Hematopoietic multipotent progenitor cell treated with erythropoietin and hydrocortisone succinate and interleukin-3 and kit ligand, for 15 days (in vitro differentiated cells): ENCODE measurements at places on chromosomes 4 and X.

DNA sequence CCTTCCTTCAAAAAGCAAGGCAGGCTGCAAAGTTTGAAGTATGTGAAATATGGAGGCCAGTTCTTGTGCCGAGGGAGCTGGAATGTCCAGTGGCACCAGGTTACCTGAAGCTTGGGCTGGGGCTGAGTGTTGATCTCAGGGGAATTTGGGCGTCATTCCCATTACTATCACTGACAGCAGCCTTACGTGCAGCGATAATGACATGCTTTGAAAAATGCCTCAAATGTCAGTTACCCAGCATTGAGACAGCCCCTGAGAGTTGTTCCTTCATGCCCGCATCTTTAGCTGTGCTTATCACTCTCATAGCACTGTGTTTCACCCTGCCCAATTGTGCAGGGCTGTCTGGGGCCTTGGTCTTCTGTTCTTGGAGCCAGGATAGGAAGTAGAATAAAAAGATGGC is 27.4 kb downstream of the SLC16A2 start:
- no peak for DNase-seq

- no peak for DNase-seq
These were observed 36.5 kb downstream of the TXLNG start for GRCh38 chrX:16822723-16823122.

GRCh38 chr4:125679989-125680388 is 365.2 kb downstream of the FAT4 start:
- DNase-seq, result no peak

DNA sequence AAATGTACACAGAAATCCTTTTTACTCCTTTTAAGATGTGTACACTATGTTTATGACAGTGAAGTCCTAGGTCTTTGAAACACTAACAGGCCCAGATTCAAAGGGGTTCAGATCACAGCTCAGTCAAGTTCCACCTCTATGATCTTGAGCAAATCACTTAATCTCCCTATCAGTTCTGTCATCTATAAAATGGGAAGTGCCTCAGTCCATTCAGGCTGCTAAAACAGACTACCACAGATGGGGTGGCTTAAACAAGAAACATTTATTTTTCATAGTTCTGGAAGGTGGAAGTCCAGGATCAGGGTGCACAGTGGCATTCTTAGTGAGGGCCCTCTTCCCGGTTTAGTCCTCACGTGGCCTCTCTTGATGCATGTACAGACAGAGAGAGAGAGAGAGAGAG is 117.1 kb downstream of the CORIN start:
- DNase-seq, result no peak

- no peak for DNase-seq
These were observed 77.3 kb upstream of the NOCT start for GRCh38 chr4:138938366-138938690.

DNA sequence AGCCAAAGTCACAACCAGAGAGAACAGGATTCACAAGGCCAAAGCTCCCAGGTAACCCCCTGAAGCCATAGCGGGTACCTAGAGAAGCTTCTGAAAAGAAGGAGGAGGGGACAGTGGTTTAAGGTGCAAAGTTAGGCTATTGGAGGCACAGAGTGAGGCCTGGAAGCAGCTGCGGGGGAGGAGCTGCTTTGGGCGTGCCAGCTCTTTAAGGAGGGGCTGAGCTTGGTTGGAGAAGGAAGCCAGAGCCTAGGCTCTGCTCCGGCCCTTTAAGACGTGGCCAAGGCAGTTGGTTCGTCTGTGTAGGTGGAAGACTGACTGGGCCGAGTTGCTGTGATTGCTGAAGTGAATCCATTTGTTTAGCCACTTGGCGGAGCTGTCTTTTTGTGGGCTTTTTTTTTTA is 1.5 kb downstream of the KLF8 start:
- DNase-seq, result no peak

GRCh38 chrX:97399400-97399799 is 515.7 kb downstream of the RPA4 start:
- DNase-seq, result peak; percentile 1

DNA sequence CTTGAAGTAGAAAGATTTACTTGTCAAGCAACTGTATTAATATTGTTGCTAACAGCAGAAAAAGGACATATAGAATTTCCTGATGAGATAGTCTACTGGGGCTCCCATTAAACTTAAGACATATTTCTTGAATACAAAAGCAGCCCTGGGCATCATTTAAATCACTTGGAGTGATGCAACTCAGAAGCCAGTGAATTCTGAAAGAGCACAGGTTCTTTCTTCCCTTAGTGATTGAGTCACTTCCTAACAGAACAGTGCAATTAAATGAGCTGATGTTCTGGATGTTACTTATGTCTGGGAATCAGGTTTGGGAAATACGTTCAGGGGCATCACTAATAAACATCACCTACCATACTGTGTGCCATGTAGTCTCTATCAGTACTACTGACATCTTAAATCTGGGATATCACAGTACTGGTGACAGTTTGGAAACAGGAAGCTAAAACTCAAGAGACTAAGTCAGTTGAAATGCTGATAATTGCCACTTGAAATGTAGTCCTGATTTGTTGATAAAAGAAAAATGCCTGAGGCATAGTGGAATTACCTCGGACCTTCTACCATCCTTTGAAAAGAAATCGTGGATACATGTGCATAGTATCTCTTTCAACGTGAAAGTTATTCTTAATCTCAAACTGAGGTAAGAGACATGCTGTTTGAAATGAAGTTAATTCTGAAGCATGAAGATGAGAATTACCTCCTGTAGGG is 249.2 kb upstream of the GPRIN3 start:
- no peak for DNase-seq

GRCh38 chrX:71100581-71101505 is 5.2 kb downstream of the FOXO4 start:
- no peak for DNase-seq

GRCh38 chr4:155305619-155306018 is 71.1 kb downstream of the MAP9 start:
- DNase-seq, result no peak

- no peak for DNase-seq
These were observed 83.6 kb downstream of the CHM start for GRCh38 chrX:85963736-85964135.

- no peak for DNase-seq
These were observed 125.5 kb downstream of the ATG4A start for GRCh38 chrX:108216919-108217571.

DNA sequence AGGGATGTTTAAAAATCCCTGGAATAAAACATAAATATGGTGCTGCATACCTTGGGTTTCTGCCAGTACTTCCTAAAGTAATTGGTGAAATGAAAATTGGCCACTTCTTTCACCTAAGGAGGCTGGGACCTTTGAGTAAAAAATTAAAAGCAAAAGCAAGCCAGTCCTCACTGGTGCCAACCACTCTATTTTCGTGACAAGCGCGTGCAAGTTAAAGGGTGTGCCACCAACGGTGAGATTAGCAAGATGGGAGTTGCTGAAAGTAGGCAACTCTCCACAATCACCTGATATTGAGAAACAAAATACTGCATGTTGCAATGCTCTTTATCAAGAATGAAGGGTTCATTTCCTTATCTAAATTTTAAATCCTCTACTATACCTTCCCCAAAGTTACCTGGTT is 19.7 kb upstream of the RTL9 start:
- peak; percentile 72 for DNase-seq

GRCh38 chrX:12946838-12947544 is 27.9 kb upstream of the TMSB4X start:
- DNase-seq, result peak; percentile 73

DNA sequence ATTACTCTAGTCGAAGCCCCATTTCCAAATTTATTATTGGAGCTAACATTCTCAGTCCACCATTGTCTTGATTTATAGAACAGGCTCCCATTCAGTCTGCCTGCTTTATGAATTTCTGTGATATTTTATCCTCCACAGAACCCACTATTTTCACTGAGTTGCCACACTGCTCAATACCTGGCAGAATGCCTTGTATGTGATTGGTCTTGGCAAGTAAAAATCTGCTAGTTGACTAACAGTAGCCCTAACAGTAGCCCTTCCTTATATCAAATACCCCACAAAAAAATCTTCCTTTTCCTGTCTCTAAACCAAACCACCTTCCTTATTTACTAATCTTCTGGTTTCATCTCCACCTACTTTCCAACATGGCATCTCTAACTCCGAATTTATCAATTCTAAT is 82.6 kb downstream of the CHM start:
- DNase-seq, result no peak

GRCh38 chr4:72679666-72680065 is 110.6 kb upstream of the ADAMTS3 start:
- no peak for DNase-seq

GRCh38 chr4:123306769-123307168 is 89.8 kb upstream of the SPRY1 start:
- no peak for DNase-seq
